ENCODE measurements at places on chromosomes 11 and 22.

- no peak for DNase-seq
These were observed 305.9 kb upstream of the MTNR1B start for GRCh38 chr11:92663539-92663938.

- DNase-seq: no peak
These were observed 41.6 kb downstream of the PHF21A start for GRCh38 chr11:46079662-46080061.

DNA sequence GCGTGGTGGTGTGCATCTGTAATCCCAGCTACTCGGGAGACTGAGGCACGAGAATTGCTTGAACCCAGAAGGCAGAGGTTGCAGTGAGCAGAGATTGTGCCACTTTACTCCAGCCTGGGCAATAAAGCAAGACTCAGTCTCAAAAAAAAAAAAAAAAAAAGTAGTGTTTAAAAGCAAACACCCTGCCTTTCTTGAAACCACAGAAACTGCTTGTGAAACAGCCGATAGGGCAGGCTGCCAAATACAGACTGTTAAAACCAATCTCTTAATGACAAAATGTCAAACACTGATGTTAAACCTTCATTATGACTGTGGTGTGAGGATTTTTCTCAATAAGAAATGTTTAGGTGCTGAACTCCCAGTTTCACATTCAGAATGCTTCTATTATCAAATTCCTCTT is 27.3 kb downstream of the MARK2 start:
- DNase-seq: no peak

GRCh38 chr11:72606748-72607468 is 67.3 kb downstream of the PDE2A start:
- no peak for DNase-seq

DNA sequence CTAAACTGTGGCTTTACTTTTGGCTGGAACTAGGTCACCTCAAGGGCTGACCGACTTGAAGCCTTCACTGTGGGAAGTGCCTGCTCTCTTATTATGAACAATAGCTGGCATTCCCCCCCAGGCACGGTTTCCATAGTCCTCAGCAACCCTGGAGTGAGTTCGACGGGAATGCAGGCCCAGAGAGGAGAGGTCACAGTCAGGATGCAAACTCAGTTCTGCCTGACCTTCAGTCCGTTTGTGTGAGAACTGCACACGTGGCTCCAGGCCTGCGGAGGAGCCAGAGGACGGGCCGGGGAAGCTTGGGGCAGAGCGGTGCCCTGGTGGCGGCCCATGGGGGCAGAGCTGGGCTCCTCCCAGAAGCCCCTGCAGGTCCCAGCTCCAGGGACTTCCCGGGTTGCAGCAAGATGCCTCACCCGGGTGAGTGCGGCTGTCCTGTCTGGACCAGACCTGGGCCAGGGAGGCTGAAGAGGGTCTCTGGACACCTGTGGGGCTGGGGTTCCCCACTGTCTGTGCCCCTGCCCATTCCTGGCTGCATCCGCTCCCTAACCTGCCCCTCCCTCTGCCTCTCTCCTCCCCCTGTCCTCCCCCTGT is 17.2 kb downstream of the SLC25A18 start:
- no peak for DNase-seq

- DNase-seq: no peak
These were observed 35.4 kb upstream of the SMIM38 start for GRCh38 chr11:69120096-69120875.

GRCh38 chr22:17804331-17805080 is 30.2 kb upstream of the BID start:
- no peak for DNase-seq

- DNase-seq: no peak
These were observed 115.4 kb upstream of the OR4B1 start for GRCh38 chr11:48101044-48101733.

Data from cortex of kidney (tissue), 1 donor.